ENCODE measurements at places on chromosomes 7 and 10. TPM values are rescaled to one million over a fixed set of nuclear protein-coding genes. Genes with fewer than 3 reads are reported as not detected.

Gene FAM13C
- not detected for total RNA-seq

DNA sequence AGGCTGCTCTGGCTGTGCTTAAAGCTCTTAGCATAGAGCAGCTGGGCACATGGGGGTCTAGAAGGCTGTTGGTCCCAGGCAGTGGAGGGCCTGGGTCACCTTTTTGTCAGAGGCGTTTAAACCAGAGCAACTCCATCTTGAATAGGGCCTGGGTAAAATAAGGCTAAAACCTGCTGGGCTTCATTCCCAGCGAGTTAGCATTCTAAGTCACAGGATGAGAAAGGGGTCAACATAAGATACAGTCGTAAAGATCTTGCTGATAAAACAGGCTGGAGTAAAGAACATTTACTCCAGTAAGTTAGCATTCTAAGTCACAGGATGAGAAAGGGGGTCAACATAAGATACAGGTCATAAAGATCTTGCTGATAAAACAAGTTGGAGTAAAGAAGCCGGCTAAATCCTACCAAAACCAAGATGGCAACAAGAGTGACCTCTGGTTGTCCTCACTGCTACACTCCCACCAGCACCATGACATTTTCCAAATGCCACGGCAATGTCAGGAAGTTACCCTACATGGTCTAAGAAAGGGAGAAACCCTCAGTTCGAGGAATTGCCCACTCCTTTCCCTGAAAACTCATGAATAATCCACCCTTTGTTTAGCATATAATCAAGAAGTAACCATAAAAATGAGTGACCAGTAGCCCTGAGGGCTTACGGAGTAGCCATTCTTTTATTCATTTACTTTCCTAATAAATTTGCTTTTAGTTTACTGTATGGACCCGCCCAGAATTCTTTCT is 96.8 kb upstream of the PCBD1 start:
- H3K36me3 ChIP-seq = no peaks in the 10 kb centered on the region
- H3K4me1 ChIP-seq = no peaks in the 10 kb centered on the region
- no peak overlapping the region for H3K27ac ChIP-seq

- H3K27me3 ChIP-seq = no peaks in the 10 kb centered on the region
- H3K27ac ChIP-seq = no peak overlapping the region
- peaks cover 16% of the 10 kb centered on the region for H3K4me1 ChIP-seq
- DNase-seq = peak; percentile 64
- H3K36me3 ChIP-seq = no peaks in the 10 kb centered on the region
These were observed 168.8 kb downstream of the TMEM26 start for GRCh38 chr10:61284222-61284890.

DNA sequence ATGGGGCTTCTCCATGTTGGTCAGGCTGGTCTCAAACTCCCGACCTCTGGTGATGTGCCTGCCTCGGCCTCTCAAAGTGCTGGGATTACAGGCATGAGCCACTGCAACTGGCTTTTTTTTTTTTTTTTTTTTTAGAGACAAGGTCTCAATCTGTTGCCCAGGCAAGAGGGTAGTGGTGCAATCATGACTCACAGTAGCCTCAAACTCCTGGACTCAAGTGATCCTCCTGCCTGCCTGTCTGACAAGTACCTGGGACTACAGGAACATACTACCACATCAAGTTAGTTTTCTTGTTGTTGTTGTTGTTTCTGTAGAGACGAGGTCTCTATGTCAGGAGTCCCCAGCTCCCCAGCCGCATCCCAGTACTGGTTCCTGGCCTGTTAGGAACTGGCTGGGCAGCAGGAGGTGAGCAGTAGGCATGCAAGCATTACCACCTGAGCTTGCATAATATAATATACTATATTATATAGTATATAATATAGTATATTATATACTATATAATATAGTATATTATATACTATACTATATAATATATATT is 55.7 kb downstream of the TPK1 start:
- no peak overlapping the region for H3K4me3 ChIP-seq
- no peak overlapping the region for H3K27ac ChIP-seq
- no peak for DNase-seq
- no peaks in the 10 kb centered on the region for H3K36me3 ChIP-seq
- no peaks in the 10 kb centered on the region for H3K27me3 ChIP-seq

GRCh38 chr7:44767912-44768627 is 19.4 kb downstream of the ZMIZ2 start:
- peak; percentile 49 for DNase-seq
- peaks cover 34% of the 10 kb centered on the region for H3K4me1 ChIP-seq
- H3K36me3 ChIP-seq = peaks cover 47% of the 10 kb centered on the region
- peak overlapping the region; percentile 32 for H3K4me3 ChIP-seq
- no peaks in the 10 kb centered on the region for H3K27me3 ChIP-seq

DNA sequence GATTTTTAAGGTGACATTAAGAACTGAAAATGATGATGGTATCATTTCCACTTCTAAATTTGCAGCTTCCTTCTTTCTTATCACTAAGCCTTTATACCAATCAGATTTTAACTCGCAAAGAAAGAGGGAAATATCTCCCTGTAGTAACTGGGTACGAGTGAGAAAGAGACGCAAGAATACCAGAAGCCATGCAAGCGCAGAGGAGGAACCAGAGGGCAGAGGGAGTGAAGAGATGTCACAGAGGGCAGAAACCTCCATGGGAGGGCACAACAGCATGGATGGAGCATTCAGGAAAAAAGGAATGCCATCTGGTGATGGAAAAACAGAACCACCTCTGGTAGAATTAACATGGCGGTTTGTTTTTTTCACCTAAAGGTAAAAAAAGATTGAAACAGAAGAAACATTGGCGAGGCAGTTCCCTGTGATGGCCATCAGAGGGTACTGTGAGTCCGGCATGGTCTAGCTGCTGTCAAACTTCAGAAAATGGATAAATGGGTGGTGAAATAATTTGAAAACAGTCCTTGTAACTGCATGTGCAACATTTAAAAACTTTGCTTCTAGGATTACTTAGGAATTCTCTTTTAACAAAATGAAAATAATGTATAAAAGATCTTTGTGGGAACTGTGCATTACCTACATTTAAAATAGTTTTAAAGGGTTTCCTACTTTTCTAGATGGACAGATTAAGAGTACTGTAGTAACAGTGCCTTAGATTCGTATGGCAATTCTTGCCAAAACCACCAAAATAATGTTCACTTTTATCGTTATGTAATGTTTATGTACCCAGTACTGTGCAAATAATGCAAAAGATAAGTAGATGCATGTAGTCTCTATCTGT is 91.8 kb downstream of the ARHGAP12 start:
- no peak overlapping the region for H3K4me3 ChIP-seq
- no peaks in the 10 kb centered on the region for H3K27me3 ChIP-seq
- H3K36me3 ChIP-seq = peaks cover 17% of the 10 kb centered on the region
- no peaks in the 10 kb centered on the region for H3K4me1 ChIP-seq
- no peak overlapping the region for H3K27ac ChIP-seq

- DNase-seq = no peak
- H3K27ac ChIP-seq = no peak overlapping the region
- peaks cover 40% of the 10 kb centered on the region for H3K36me3 ChIP-seq
- peaks cover 11% of the 10 kb centered on the region for H3K4me1 ChIP-seq
- no peak overlapping the region for H3K4me3 ChIP-seq
- H3K27me3 ChIP-seq = no peaks in the 10 kb centered on the region
These were observed 72.5 kb downstream of the CUL2 start for GRCh38 chr10:35017608-35018007.

Gene TRIM74
- 3.3 TPM for total RNA-seq

GRCh38 chr10:17241611-17242333 is 13.7 kb downstream of the VIM start:
- H3K27me3 ChIP-seq = no peaks in the 10 kb centered on the region
- no peak for DNase-seq
- peaks cover 3% of the 10 kb centered on the region for H3K4me1 ChIP-seq
- H3K4me3 ChIP-seq = no peak overlapping the region
- H3K36me3 ChIP-seq = peaks cover 17% of the 10 kb centered on the region
- H3K27ac ChIP-seq = no peak overlapping the region

DNA sequence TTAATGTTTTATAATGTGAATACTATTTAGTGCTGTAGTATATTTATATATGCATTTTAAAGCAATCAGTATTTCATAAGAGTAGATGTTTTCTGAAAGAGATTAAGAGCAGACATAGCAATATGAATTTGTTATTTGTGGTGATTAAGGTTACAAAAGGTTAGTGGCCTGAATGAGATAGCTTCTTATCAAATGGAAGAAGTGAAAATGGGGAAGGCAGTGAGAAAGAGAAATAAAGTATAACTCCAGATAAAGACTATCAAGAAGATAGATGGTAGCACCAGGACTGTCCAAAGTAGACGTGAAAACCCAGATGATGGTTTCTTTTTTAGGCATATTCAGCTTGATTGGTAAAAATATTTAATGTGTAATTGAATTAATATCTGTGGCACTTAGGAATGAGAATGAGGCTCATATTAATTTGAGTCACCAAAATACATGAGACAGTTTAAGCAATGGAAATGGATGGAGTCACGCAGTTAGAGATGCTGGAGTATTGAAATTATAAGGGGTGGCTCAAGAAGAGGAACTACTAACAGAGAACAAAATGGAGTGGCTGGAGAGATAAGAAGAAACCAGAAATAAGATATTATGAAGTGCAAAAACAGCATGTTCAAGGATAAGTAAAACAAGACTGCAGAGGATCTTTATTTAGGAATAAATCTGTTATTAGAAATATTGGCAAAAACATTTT is 288.0 kb upstream of the SEMA3C start:
- no peak overlapping the region for H3K4me3 ChIP-seq
- no peak for DNase-seq
- no peak overlapping the region for H3K27ac ChIP-seq
- H3K36me3 ChIP-seq = no peaks in the 10 kb centered on the region
- no peaks in the 10 kb centered on the region for H3K4me1 ChIP-seq

Gene HOGA1
- not detected for total RNA-seq

Gene SPDYE11
- total RNA-seq = not detected

- H3K36me3 ChIP-seq = no peaks in the 10 kb centered on the region
- no peak overlapping the region for H3K27ac ChIP-seq
- no peaks in the 10 kb centered on the region for H3K27me3 ChIP-seq
- no peak for DNase-seq
- no peaks in the 10 kb centered on the region for H3K4me1 ChIP-seq
These were observed 73.9 kb downstream of the KCNMA1 start for GRCh38 chr10:77563638-77564270.

DNA sequence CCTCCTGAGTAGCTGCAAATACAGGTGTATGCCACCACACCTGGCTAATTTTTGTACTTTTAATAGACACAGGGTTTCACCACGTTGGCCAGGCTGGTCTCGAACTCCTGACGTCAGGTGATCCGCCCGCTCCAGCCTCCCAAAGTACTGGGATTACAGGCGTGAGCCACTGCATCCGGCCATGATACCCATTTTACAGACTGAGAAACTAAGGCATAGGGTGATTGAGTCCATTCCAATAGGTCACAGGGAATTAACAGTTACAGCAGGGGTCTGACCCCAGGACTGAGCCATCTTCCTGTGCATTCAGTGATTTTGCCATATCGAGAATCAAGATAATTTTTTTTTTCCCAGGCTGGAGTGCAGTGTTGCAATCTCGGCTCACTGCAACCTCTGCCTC is 12.3 kb upstream of the CTBP2 start:
- peaks cover 2% of the 10 kb centered on the region for H3K27me3 ChIP-seq
- no peak overlapping the region for H3K4me3 ChIP-seq
- no peaks in the 10 kb centered on the region for H3K36me3 ChIP-seq
- H3K4me1 ChIP-seq = no peaks in the 10 kb centered on the region
- no peak for DNase-seq

- no peak overlapping the region for H3K27ac ChIP-seq
- DNase-seq = no peak
- no peaks in the 10 kb centered on the region for H3K4me1 ChIP-seq
- H3K36me3 ChIP-seq = no peaks in the 10 kb centered on the region
These were observed 203.9 kb downstream of the TEX36 start for GRCh38 chr10:125479059-125479458.

GRCh38 chr10:13180788-13181187 is 19.4 kb downstream of the MCM10 start:
- no peak overlapping the region for H3K27ac ChIP-seq
- no peaks in the 10 kb centered on the region for H3K4me1 ChIP-seq
- H3K27me3 ChIP-seq = no peaks in the 10 kb centered on the region
- no peak for DNase-seq

GRCh38 chr7:71385330-71385729 is 253.4 kb downstream of the GALNT17 start:
- no peak overlapping the region for H3K4me3 ChIP-seq
- H3K27me3 ChIP-seq = no peaks in the 10 kb centered on the region
- H3K36me3 ChIP-seq = no peaks in the 10 kb centered on the region

DNA sequence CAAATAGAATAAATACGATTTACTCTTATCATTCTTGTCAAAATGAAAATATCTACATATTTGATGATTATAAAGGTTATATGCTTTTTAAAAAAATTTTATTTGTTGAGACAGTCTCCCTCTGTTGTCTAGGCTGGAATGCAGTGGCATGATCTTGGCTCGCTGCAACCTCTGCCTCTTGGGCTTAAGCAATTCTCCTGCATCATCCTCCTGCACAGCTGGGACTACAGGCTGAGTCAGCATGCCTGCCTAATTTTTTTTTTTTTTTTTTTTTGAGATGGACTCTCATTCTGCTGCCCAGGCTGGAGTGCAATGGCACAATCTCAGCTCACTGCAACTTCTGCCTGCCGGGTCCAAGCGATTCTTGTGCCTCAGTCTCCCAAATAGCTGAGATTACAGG is 48.9 kb downstream of the PUS7 start:
- H3K36me3 ChIP-seq = no peaks in the 10 kb centered on the region
- no peak overlapping the region for H3K4me3 ChIP-seq
- peaks cover 1% of the 10 kb centered on the region for H3K4me1 ChIP-seq
- no peak overlapping the region for H3K27ac ChIP-seq
- DNase-seq = no peak
- H3K27me3 ChIP-seq = no peaks in the 10 kb centered on the region

DNA sequence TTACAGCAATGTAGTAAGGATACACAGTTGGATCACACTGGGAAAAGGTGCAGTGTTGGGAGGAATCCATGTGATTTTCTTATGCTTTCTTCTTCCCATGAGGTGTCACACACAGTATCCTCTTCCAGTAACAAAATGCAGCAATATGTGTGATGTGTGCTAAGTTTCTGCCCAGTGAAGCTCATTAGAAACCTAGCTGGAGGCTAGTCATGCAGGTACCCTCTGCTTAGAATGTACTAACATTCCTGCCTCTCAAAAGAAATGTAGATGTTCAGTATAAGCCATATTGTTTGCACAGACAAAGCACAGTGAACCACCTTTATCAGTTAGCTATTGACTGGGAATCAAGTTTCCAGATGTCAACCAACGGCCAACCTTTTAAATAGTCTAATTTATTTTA is 12.9 kb upstream of the KCND2 start:
- H3K36me3 ChIP-seq = no peaks in the 10 kb centered on the region
- no peaks in the 10 kb centered on the region for H3K4me1 ChIP-seq
- no peak for DNase-seq
- H3K4me3 ChIP-seq = no peak overlapping the region

Gene STRIP2
- total RNA-seq = 1.7 TPM

- peaks cover 2% of the 10 kb centered on the region for H3K36me3 ChIP-seq
- DNase-seq = no peak
- no peak overlapping the region for H3K27ac ChIP-seq
- H3K27me3 ChIP-seq = no peaks in the 10 kb centered on the region
- H3K4me1 ChIP-seq = no peaks in the 10 kb centered on the region
- H3K4me3 ChIP-seq = no peak overlapping the region
These were observed 49.0 kb downstream of the COL17A1 start for GRCh38 chr10:104036518-104037260.

- H3K36me3 ChIP-seq = no peaks in the 10 kb centered on the region
- H3K27me3 ChIP-seq = no peaks in the 10 kb centered on the region
- H3K4me3 ChIP-seq = no peak overlapping the region
- no peak for DNase-seq
- no peaks in the 10 kb centered on the region for H3K4me1 ChIP-seq
- no peak overlapping the region for H3K27ac ChIP-seq
These were observed 454.0 kb downstream of the NEBL start for GRCh38 chr10:20443094-20443493.

Gene PSD
- 2.9 TPM for total RNA-seq
